Caco-2 (cell line): ENCODE measurements at places on chromosomes 12 and 14.
A peak's percentile ranks its signal among the peaks of the same experiment; 100 is the strongest.

- peak; percentile 31 for DNase-seq
Measured at GRCh38 chr12:62839869-62840660, 94.9 kb downstream of the PPM1H start.

DNA sequence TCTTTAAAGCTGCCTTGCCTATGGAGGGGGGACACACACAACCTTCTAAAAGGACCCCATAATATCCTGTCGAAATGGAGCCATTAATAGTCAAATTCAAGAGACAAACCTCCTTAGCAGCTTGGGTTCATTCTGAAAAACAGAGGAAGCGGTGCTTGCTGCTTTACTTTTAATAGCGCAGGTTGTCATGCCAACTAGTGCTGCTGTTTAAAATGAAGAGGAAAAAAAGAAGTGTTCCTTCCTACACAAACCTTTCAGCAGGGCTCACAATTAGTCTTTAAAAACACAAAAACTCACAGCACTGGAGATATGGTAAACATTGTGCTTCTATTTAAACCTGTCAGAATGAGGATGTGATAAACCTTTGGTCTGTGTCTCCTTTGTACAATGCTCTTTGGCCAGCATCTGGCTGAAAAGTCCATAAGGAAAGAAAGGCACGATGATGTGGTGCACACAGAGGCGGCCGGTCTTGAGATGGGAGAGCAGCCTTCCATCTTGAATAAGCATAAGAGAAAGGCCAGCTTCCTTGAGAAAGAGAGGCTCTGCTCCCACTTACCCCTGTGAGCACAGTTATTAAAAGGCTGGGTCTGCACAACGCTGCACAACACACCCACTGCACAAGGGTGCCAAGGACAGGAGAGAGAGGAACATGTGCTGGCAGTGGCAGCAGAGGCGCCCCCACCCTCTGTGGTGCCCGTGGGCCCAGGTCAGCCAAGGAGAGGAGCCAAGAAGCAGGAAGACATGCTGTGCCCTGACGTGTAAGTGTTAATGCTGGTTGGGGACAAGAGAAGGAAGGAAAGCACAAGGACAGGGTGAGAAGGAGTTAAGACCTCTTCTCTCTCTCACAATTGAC lies 144.6 kb downstream of the TTC7B start:
- DNase-seq, result no peak

DNA sequence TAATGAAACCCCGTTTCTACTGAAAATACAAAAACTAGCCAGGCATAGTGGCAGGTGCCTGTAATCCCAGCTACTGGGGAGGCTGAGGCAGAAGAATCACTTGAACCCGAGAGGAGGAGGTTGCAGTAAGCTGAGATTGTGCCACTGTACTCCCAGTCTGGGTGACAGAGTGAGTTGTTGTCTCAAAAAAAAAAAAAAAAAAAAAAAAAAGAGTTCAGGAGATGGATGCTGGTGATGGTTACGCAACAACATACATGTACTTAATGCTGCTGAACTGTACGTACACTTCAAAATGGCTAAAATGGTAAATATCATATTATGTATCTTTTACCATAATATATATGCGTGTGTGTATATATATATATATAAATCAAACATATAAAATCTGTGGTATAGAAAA lies 29.0 kb downstream of the ACTN1 start:
- no peak for DNase-seq

GRCh38 chr14:45028107-45028626 lies 55.7 kb upstream of the PRPF39 start:
- DNase-seq, result no peak

- no peak for DNase-seq
Measured at GRCh38 chr12:88057994-88058718, 29.0 kb upstream of the C12orf50 start.

- no peak for DNase-seq
Measured at GRCh38 chr12:113537751-113538087, 66.0 kb upstream of the LHX5 start.

GRCh38 chr12:18430425-18431048 lies 169.2 kb downstream of the PIK3C2G start:
- peak; percentile 62 for DNase-seq

- peak; percentile 80 for DNase-seq
Measured at GRCh38 chr12:51392556-51393237, 1.5 kb upstream of the GALNT6 start.

- DNase-seq, result no peak
Measured at GRCh38 chr12:15751741-15752140, 37.4 kb downstream of the EPS8 start.

GRCh38 chr12:39860695-39861094 lies 241.1 kb upstream of the ABCD2 start:
- no peak for DNase-seq

GRCh38 chr12:71562676-71563595 lies 100.7 kb downstream of the ZFC3H1 start:
- DNase-seq, result no peak

DNA sequence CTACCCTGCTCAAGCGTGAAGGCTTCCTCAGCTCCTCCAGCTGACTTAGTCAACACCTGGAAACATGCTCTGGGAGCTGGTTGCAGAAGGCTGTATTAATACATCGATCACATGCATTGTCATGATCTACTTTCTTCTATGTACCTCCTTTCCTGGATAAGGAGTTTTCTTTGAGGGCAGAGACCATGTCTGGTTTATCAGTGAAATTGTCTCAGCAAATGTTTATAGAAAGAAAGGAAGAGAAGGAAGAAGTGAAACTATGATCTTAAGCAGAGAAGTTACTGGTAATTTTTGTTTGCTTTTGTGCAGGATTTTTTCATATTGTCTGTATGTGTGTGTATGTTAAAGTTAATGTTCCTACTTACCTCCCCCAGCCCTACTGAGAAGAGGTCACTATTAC lies 4.5 kb downstream of the DYRK4 start:
- DNase-seq, result no peak

DNA sequence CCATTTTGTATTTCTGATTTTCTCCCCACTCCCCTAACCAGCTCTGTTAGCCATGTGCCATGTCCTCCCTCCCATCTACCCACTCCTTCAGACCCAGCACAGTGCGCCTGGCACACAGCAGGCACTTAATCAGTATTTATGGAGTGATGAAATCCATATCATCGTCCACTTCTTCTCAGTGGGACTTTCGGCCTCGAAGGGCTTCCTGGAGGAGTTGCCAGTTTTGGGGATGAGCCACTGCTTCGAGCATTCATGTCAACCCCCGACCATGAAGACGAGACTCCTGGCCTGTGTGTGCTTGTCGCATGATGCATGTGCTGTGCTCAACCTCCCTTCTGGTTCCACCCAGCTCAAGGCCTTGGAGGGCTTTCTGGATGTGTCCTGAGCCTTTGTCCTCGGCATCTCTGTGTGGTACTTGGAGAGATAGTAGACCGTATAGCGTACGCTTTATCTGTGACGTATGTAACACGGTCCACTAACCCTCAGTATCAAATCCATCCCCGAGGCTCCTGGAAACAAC lies 119.5 kb upstream of the RTL1 start:
- peak; percentile 3 for DNase-seq

GRCh38 chr12:3170423-3171194 lies 93.4 kb downstream of the TSPAN9 start:
- DNase-seq, result no peak

DNA sequence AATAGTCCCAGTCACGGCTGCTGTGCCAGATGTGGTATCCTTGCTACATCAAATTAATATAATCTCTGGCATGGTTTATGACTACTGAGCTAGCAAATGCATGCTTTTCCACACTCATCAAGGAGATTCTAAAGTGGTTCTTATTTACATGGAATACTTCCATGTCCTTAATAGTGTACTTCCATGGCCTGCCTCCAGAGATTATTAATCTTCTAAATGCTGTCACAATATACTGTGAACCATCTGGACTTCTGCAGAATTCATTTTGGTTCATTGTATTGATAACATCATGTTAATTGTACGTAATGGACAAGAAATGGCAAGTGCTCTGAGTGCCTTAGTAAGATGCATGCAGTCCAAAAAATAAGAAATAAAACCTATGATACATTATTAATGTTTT lies 230.8 kb downstream of the NUAK1 start:
- DNase-seq, result no peak

DNA sequence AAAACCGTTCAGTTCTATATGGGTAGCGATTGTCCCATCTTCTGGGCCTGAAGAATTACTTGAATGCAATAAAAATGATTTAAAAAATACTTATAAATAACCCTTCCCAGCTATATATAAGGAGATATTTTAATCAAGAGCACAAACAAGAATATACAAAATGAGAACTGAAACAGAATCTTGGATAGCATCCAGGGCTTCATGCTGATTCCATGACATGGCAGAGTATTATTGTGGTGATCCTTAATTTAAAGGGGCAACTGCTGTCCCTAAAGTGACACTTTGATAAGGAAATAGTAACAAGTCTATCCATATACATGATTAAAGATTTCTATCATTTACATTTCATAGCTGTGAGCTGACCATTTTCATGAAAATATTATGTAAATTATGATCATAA lies 18.8 kb downstream of the WBP11 start:
- DNase-seq, result no peak

DNA sequence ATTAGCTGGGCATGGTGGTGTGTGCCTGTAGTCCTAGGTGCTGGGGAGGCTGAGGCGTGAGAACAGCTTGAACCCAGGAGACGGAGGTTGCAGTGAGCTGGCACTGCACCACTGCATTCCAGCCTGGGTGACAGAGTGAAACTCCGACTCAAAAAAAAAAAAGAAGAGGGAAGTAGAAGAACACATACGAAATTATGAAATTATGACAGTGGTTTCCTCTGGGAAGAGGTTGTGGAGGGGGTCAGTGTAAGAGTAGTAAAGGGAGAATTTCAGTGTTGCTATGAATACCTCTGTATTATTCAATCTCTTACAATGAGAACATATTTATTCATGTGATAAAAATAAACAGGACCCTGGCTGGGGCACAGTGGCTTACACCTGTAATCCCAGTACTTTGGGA lies 24.7 kb upstream of the CSRNP2 start:
- no peak for DNase-seq

DNA sequence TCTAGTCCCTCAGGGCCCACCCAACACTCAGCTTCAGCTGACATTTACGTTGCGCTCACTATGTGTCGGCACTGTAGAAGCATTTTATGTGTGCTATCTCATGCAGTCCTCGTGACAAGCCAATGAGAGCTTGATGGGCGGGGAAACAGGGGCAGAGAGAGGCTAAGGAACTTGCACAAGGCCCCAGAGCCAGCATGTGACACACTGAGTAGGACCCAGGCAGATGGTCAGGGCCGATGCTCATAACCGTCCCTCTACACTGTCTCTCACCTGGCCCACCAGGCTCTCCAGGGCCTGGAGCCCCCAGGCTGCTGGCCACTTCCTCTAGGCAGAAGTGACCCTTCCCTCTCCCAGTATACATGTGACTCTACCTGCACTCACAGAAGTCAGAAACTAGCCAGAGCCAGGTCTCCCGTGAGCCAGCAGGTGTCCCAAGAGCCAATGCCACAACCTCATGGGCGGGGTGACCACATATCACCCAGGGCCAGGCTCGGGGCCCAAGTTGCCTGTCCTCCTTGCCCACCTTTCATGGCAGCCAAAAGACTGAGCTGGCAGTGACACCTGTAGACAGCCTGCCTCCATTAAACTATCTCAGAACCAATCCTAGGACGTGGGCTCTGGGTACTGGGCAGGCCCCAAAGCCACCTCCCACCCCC lies 38.3 kb downstream of the TTC7B start:
- DNase-seq, result no peak

- DNase-seq, result no peak
Measured at GRCh38 chr12:69173368-69173767, 66.0 kb upstream of the CPSF6 start.

DNA sequence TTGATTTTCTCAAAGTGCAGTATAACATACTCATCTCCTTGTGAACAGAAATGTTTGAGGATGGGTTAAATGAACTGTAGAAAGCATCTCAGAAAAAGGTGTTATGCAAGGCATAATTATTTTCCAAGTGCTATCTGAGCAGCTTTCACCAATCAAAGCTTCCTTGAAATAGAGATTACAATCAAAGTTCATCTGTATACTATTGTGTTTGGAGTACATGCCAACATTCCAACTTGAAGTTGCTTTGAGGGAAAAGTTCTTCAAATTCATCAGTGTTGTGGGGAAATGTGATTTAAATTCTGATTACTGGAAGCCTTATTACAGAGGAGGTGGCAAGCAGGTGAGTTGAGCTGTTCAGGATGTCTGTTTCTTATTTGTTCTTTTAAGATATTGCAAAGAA lies 68.2 kb downstream of the TMTC2 start:
- no peak for DNase-seq

- no peak for DNase-seq
Measured at GRCh38 chr12:76337583-76337982, 10.6 kb downstream of the BBS10 start.

GRCh38 chr14:76382495-76382832 lies 6.5 kb downstream of the ESRRB start:
- no peak for DNase-seq

DNA sequence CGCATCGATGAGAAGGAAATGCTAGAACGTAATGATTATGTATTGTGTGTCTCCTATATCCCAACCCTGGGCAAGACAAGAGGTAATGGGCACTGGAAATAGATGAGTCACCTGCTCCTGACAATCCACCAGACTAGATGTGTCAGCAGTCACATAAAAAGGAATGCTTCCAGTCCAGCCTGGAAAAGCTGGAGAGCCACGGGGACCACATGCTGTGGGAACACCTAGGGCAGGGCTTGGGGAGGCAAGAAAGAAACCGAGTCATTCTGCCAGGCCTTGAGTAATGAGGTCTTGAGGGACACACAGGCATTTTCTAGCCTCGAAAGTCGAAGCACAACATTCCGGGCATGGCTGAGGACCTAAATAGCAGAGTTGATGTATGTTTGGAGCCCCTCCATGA lies 716.7 kb upstream of the TMEM132C start:
- no peak for DNase-seq

DNA sequence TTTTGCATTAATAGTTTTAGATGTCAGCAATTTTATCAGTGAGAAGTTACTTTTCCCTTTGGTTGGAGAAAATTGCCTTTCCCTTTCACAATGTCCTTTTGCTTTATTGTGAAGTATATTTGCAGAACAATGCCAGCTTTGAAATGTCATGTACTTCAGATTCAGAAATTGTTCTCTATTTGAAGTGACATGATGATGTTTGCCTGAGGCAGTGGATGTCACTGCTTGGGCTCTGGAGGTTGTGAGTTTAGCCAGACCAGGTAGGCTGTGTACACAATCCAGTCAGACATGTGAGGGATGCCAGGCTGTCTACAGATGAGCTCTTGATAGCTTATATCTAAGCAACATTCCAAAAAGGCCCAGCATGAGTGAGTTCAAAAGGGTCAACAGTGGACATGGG lies 451.9 kb upstream of the FBXO33 start:
- peak; percentile 38 for DNase-seq
